Activated T-helper 1 cell treated with anti-CD3 and anti-CD28 coated beads, Interleukin-12 subunit alpha, Interleukin-12 subunit beta, Interleukin-2, Interleukin-4 antibody, amounts not matched to agents 30 ng/mL and 10 ng/mL and 1 ng/mL, durations not matched to agents 14 hours and 24 hours and 36 hours (primary cell): ENCODE measurements at places on chromosomes 3 and 15.

DNA sequence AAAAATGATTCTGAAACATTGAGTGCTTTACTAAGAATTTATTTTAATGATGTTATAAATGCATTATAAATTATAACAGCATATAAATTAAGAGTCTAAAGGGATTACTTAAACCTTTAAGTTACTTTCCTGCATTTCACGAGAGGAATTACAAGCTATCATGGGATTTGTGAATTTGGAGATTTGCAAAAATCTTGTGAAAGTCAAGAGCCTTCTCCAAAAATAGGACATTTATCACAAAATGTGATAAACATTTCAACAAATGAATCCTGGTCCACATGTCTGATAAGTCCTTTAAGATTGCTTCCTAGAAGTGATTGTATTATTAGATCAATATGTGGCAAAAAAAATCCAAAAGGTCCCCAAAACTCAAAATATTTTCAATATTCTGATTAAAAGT lies 154.5 kb downstream of the ATP8B4 start:
- no peaks in the 10 kb centered on the region for H3K4me1 ChIP-seq
- peaks cover 38% of the 10 kb centered on the region for H3K36me3 ChIP-seq
- DNase-seq = no peak
- no peak overlapping the region for H3K4me3 ChIP-seq
- H3K27me3 ChIP-seq = no peaks in the 10 kb centered on the region
- no peak overlapping the region for H3K27ac ChIP-seq

DNA sequence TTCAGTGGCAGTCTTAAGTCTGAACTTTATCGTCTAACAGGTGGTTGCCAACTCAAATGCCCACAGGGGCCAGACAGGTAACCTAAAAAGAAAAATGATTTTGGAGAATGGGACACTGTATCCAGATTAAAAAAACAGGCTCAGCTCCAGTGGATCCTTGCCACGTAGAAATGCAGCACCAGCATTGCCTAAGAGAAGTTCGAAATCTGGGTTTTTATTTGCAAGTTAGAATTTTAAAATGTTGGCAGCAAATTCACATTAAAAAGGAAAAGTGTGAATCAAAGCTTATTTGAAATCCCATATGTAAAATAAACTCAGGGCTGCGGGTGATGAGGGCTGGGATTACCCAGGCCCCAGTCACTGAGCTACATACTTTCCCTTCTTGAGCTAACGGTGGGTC lies 408.5 kb upstream of the SUCLG2 start:
- H3K4me1 ChIP-seq = peaks cover 37% of the 10 kb centered on the region
- H3K27me3 ChIP-seq = peaks cover 3% of the 10 kb centered on the region
- DNase-seq = no peak
- H3K27ac ChIP-seq = no peak overlapping the region
- no peak overlapping the region for H3K4me3 ChIP-seq
- peaks cover 11% of the 10 kb centered on the region for H3K36me3 ChIP-seq

GRCh38 chr15:52326756-52327155 lies 31.2 kb upstream of the MYO5C start:
- peaks cover 19% of the 10 kb centered on the region for H3K36me3 ChIP-seq
- H3K4me1 ChIP-seq = peaks cover 9% of the 10 kb centered on the region
- H3K4me3 ChIP-seq = no peak overlapping the region
- DNase-seq = no peak

GRCh38 chr15:42832576-42832975 lies 88.0 kb downstream of the TTBK2 start:
- H3K4me3 ChIP-seq = no peak overlapping the region
- no peaks in the 10 kb centered on the region for H3K36me3 ChIP-seq
- no peaks in the 10 kb centered on the region for H3K27me3 ChIP-seq
- no peak overlapping the region for H3K27ac ChIP-seq

DNA sequence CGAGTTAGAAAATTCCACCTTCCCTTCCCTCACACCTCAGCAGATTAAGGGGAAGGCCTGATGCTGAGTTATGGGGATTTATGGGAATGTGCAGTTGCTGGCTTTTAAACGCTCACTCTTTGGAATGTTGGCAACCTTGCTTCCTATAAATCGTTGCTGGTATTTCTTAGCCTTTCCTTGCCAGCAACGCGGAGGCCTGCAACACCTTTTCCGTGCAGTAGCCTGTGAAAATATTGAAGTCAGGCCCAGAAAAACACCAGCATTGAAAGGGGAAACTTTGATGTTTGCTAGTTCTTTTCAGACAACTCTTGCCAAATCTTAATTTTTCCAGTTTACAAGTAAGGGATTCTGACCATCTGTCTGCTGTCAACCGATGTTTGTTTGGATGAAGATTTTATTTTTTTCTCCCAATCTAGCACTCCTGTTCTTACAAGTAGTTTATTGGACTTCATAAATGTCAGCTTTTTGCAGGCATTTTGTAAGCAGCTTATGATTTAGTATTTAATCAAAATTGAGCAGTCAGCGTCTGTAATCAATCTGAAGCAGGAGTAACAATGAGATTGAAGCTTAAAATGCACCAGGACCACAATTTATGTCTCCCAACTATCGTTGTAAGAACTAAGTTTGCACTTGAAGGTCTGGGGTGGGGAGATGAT lies 251.0 kb downstream of the RPLP1 start:
- peaks cover 24% of the 10 kb centered on the region for H3K27me3 ChIP-seq
- DNase-seq = no peak
- no peaks in the 10 kb centered on the region for H3K4me1 ChIP-seq
- peaks cover 6% of the 10 kb centered on the region for H3K36me3 ChIP-seq
- H3K4me3 ChIP-seq = no peak overlapping the region

GRCh38 chr3:124117486-124117885 lies 125.6 kb upstream of the ROPN1 start:
- no peak for DNase-seq
- H3K4me3 ChIP-seq = no peak overlapping the region
- no peaks in the 10 kb centered on the region for H3K27me3 ChIP-seq
- H3K36me3 ChIP-seq = no peaks in the 10 kb centered on the region

- H3K27me3 ChIP-seq = peaks cover 2% of the 10 kb centered on the region
- H3K4me3 ChIP-seq = no peak overlapping the region
- no peaks in the 10 kb centered on the region for H3K36me3 ChIP-seq
- H3K27ac ChIP-seq = no peak overlapping the region
- DNase-seq = no peak
Observed at GRCh38 chr3:139302084-139302800, 41.6 kb upstream of the MRPS22 start.

- H3K4me1 ChIP-seq = no peaks in the 10 kb centered on the region
- no peak for DNase-seq
- H3K4me3 ChIP-seq = no peak overlapping the region
- peaks cover 17% of the 10 kb centered on the region for H3K27me3 ChIP-seq
- H3K36me3 ChIP-seq = no peaks in the 10 kb centered on the region
Observed at GRCh38 chr3:27653803-27654558, 68.1 kb downstream of the EOMES start.

GRCh38 chr3:133025546-133025945 lies 12.6 kb upstream of the TMEM108 start:
- no peaks in the 10 kb centered on the region for H3K36me3 ChIP-seq
- no peak overlapping the region for H3K27ac ChIP-seq
- H3K27me3 ChIP-seq = no peaks in the 10 kb centered on the region
- no peak for DNase-seq

- peaks cover 5% of the 10 kb centered on the region for H3K27me3 ChIP-seq
- H3K4me3 ChIP-seq = no peak overlapping the region
- H3K27ac ChIP-seq = no peak overlapping the region
- DNase-seq = no peak
- H3K36me3 ChIP-seq = no peaks in the 10 kb centered on the region
Observed at GRCh38 chr3:143928541-143929255, 42.9 kb upstream of the DIPK2A start.

- H3K36me3 ChIP-seq = no peaks in the 10 kb centered on the region
- no peak for DNase-seq
- H3K27ac ChIP-seq = no peak overlapping the region
- peaks cover 46% of the 10 kb centered on the region for H3K27me3 ChIP-seq
Observed at GRCh38 chr15:65416845-65417416, 5.8 kb downstream of the IGDCC4 start.

- H3K27ac ChIP-seq = no peak within 1 kb of the TSS
- no peak for DNase-seq
- no peaks in the 10 kb centered on the region for H3K36me3 ChIP-seq
- H3K4me1 ChIP-seq = peaks cover 28% of the 10 kb centered on the region
Observed at GRCh38 chr3:58210761-58211460, at the start of gene DNASE1L3. Gene DNASE1L3 (minus strand): TSS chr3:58210972. CDS start chr3:58210906, 66 bp downstream.

GRCh38 chr3:107662124-107662507 lies 139.4 kb downstream of the BBX start:
- no peak for DNase-seq
- H3K4me1 ChIP-seq = peaks cover 12% of the 10 kb centered on the region
- H3K4me3 ChIP-seq = no peak overlapping the region
- no peaks in the 10 kb centered on the region for H3K36me3 ChIP-seq
- no peak overlapping the region for H3K27ac ChIP-seq
- H3K27me3 ChIP-seq = no peaks in the 10 kb centered on the region

DNA sequence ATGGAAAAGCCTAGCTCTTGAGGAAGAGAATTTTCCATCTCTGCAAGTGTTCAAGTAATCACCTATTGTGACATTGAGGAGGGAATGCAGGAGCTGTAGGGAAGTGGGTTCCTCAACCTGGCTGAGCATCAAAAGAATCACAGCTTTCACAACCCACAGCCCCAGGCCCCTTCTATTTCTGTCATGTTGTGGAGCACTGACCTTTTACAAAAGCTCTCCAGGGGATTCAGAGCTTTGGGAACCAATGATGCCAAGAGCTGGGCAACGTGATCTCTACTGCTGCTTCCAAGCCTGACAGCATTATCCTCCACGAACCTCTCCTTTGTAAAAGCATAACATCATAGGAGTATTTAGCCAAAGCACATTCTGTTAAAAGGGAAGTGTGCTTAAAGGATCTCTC lies 231.1 kb downstream of the ADAMTS9 start:
- H3K27me3 ChIP-seq = peaks cover 19% of the 10 kb centered on the region
- no peaks in the 10 kb centered on the region for H3K36me3 ChIP-seq
- no peak overlapping the region for H3K27ac ChIP-seq
- H3K4me3 ChIP-seq = no peak overlapping the region
- peaks cover 5% of the 10 kb centered on the region for H3K4me1 ChIP-seq

GRCh38 chr3:184688251-184688881 lies 23.5 kb downstream of the MAGEF1 start:
- H3K27me3 ChIP-seq = peaks cover 18% of the 10 kb centered on the region
- no peaks in the 10 kb centered on the region for H3K36me3 ChIP-seq
- H3K27ac ChIP-seq = no peak overlapping the region
- DNase-seq = no peak

DNA sequence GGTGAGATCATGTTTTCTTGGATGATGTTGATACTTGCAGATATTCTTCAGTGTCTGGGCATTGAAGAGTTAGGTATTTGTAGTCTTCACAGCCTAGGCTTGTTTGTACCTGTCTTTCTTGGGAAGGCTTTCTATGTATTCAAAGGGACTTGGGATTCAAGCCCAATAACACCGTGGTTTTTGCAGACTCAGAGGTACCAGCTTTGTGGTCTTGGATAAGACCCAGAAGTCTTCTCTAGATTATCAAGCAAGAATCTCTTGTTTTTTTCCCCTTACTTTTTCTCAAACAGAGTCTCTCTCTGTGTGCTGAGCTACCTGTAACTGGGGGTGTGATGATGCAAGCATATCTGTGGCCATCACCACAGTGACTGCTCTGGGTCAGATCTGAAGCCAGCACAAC lies 42.7 kb upstream of the CCK start:
- H3K36me3 ChIP-seq = no peaks in the 10 kb centered on the region
- no peaks in the 10 kb centered on the region for H3K4me1 ChIP-seq
- H3K27ac ChIP-seq = no peak overlapping the region
- H3K4me3 ChIP-seq = no peak overlapping the region
- peaks cover 5% of the 10 kb centered on the region for H3K27me3 ChIP-seq
